ENCODE measurements at places on chromosomes 5 and 9. TPM values are rescaled to one million over a fixed set of nuclear protein-coding genes. Genes with fewer than 3 reads are reported as not detected.

GRCh38 chr5:117235786-117236185 is 661.2 kb upstream of the SEMA6A start:
- DNase-seq: no peak

DNA sequence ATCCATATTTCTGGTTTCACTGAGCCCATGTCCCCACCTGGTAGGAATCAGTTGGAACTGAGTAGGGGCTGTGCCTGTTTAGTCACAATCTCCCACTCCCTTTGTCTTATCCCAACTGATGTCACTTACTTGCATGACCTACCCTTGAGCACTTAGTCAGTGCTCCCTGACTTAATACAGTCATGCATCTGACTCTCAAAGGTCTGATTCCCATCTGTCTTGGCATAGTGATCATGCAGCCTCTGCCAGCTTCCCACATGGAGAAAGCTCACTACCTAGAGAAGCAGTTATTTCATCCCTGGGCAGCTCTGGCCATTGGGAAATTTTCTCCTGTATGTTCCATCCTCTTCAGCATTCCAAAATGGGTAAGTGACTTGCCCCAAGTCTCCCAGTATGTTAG is 24.8 kb downstream of the ABLIM3 start:
- DNase-seq: no peak

- DNase-seq: no peak
Measured at GRCh38 chr5:71839096-71839884, 120.2 kb downstream of the CARTPT start.

The GPR150 gene
- polyA plus RNA-seq: 0.05 TPM

DNA sequence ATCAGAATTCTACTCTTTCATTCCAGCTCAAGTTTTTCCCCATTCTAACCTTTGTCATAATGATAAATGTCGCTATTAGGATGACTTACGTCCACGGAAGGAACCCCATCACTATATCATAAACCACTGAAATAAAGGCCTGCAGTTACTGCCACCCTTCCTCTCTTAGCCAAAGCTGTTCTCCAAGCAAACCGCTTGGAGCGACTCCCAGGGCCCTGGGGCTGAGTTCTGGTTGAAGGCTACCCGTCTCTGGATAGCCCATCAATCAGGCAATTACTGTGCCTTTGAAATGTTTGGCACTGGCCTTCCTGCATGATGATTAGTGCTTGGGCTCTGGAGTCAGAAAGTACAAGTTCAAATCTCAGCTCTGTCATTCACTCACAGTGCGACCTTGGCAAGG is 386.0 kb downstream of the SPOCK1 start:
- no peak for DNase-seq

The BTNL8 gene
- polyA plus RNA-seq: 0.04 TPM

DNA sequence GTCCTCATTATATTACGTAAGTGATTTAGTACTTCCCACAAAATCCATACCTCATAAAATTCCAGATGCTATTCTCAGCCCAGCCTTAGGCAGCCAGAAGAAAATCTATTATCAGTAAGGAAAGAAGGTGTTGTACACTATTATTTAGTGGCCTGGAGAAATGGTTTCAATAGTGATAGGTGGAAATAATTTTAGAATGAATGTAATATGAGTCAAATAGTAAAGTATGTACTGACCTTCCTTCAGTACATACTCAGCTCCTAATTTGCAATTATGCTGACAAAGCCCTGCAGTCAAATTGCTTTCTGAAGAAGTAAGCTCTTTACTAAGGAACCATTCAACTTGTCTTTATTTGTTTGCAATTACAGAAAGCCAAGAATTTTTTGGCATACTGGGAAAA is 409.2 kb downstream of the HTR1A start:
- DNase-seq: no peak

- DNase-seq: no peak
Measured at GRCh38 chr5:10653751-10654400, 90.0 kb downstream of the ANKRD33B start.

GRCh38 chr5:83628360-83628759 is 92.3 kb downstream of the HAPLN1 start:
- no peak for DNase-seq

The KLF4 gene
- polyA plus RNA-seq: 30.1 TPM

The CHSY3 gene
- 5.5 TPM for polyA plus RNA-seq

- peak; percentile 53 for DNase-seq
Measured at GRCh38 chr9:37801287-37801850, 772 bp downstream of the DCAF10 start.

DNA sequence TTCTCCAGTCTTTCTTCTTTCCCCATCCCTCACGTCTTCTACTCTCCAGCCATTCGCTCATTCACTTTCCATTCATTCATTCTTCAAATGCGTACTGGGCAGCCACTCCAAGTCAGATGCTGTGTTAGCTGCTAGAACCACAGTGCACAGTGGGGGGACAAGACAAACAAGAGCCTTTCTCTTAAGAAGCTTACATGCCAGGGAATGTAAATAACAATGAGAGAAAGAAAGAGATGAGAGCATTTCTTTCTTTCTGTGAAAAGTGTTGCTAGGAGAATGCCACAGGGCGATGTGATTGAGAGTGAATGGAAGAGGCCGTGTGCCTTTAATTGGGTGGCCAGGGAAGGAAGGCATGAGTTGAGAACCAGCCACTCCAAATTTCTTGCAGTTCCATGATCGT is 46.3 kb upstream of the SMIM23 start:
- DNase-seq: no peak

- DNase-seq: no peak
Measured at GRCh38 chr5:6872441-6873160, 159.4 kb downstream of the TENT4A start.

GRCh38 chr5:178130576-178131445 is at the start of gene RMND5B:
Gene RMND5B (plus strand): TSS chr5:178131014. CDS start chr5:178138120, 7,106 bp downstream.
- peak; percentile 90 for DNase-seq

The SOX30 gene
- polyA plus RNA-seq: 0.15 TPM

DNA sequence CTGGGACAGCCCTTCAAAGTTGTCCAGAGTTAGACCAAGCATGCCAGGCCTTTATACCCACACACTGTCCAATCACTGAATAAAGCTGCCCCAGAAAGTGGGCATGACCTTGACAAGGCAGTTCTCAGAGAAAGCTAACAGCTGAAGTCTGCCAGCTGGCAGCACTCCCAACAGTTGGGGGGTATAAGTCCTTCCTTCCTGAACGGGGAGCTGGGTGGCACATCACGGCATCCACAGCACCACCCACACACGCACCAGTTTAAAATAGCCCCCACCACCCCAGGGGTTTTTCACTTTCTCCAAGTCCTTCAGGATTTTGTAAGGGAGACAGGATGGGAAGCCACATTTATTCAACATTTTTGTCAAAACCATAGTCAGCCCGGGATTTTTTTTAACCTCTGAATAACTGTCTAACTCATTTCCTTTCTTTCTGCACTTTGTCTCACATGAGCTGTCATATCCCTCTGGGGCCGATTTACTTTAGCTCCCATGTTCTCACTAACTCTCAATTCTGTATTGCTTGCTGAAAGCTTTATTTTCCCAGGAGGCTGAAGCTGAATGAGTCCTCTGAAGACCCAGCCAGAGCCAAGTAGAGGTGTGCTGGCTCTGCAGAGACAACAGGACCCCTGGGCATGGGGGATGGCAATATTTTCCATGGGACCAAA is 15.4 kb downstream of the FAM81B start:
- no peak for DNase-seq

The ALG2 gene
- polyA plus RNA-seq: 60.1 TPM

The CETN3 gene
- polyA plus RNA-seq: 28.6 TPM

The KCNMB1 gene
- 3.5 TPM for polyA plus RNA-seq
